Occipital lobe (tissue), 3 donors: ENCODE measurements at places on chromosomes 7 and 10. TPM values are rescaled to one million over a fixed set of nuclear protein-coding genes. Genes with fewer than 3 reads are reported as not detected.

SPDYE18 gene
- total RNA-seq: 1.4 TPM

PTPN20 gene
- total RNA-seq: 14.2 TPM

ANKRD7 gene
- 5.9 TPM for total RNA-seq

PLXDC2 gene
- 12.5 TPM for total RNA-seq

- DNase-seq: no peak
Measured at GRCh38 chr7:66921396-66921917, 432 bp downstream of the TMEM248 start.

GRCh38 chr7:104825099-104825498, 188.9 kb upstream of the KMT2E start:
- no peak for DNase-seq

- no peak for DNase-seq
Measured at GRCh38 chr10:123027861-123028260, 19.1 kb downstream of the ACADSB start.

DNA sequence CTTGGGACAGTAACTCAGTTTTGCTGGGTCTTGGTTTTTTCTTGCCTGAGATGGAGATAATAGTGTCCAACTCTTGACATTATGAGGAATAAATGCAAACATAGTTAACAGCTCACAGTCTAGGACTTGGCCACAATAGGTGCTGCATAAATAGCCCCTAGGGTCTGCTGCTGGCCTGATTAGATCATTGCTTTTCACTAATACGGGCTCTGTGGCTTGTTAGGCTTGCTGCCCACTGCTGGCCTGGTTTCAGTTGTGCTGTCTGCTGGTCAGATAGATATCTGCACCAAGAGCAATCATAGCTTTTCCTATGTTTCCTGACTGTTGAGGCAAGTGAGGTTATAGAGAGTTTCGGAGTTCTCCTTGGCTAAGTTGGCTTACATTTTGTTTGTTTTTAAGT, 246.1 kb downstream of the DNAJB9 start:
- DNase-seq: no peak

- no peak for DNase-seq
Measured at GRCh38 chr10:77537720-77538373, 99.8 kb downstream of the KCNMA1 start.

GRCh38 chr7:589781-590575, 70.3 kb upstream of the PDGFA start:
- DNase-seq: no peak
